ENCODE measurements at places on chromosomes 6 and 20.

GRCh38 chr6:128000363-128000762 is 99.5 kb upstream of the THEMIS start:
- no peak for DNase-seq

DNA sequence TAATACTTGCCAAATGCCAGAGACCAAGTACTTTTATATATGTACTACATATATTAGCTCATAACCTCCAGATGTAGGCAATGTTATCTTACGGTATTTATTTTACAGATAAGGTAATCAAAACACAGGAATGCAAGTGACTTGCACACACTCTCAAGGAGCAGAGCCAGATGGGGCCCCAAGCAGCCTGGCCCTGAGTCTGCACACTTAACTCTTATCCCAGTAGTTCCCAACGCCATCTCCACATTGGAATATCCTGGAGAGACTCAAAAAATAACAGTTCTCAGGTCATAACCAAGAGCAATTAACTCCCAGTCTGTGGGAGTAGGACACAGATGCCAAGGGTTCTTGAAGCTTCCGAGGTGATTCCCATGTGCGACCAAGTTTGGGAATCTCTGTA is 398.7 kb downstream of the PHF3 start:
- no peak for DNase-seq

DNA sequence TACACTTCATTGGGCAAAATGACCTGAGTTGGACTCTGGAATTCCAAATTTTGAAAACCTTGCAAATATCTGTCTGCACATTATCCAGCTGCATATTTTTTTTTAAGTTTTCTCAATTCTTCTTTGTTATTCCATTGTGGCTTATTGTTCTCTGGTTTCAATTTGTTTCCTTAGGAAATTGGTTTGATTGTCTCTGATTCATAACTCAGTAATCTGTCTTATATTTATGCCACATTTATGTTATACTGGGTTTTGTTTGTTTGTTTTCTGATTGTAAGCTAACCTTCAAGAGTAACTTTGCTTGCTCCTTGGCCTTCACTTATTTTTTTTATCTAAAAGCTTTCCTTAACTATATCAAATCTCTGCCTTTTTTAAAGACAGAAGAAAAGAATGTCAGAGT is 193.3 kb upstream of the PLCB4 start:
- no peak for DNase-seq

DNA sequence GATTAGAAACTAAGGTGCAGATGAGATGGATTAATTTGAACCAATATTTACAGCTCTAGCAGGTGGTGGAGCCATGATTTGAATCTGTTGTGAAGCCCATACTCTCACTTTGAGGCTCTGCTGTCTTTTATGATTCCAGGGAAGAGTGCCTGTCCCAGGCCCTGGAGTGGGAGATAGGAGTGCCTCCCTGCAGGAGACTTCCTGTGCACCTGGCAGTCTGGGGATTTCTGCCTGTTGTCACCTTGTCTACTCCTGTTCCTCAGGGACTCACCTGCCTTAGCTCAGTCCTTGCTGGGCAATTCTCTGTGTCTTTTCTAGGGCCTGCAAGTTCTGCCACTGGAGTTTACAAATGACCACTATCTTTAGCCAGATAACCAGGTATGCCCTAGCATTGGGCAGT is 46.3 kb downstream of the SCAND1 start:
- no peak for DNase-seq

GRCh38 chr6:26224940-26225847 is 138.0 kb downstream of the HFE start:
- no peak for DNase-seq

DNA sequence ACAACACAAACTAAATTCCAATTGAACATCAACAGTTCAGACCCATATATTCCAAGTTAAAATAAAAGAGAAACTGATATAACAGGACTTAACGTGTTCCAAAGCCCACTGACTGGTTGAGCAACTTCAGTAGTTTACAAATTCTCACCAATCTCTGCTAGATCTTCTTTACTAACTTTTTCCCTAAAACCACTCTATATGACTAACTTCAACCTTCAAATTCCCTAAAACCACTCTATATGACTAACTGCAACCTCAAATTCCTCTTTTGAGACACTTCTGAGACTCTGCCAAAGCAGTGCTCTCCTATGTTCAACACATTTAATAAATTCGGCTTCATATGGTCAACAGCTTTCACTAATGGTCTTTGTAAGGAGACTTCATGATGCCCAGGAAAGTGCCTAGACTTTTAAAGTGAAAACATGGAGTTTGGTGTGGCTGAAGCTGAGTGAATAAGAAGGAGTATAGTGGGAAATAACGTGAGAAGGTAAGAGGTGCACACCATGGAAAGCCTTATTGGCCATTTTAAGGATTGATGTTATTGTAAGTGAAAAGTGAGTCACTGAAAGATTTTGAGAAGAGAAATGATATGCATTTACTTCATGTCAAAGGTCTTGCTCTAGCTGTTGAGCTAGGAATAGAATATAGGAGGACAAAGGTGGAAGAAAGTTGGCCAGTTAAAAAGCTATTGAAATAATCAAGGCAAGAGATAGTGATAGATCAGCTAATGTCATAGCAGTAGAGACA is 134.0 kb upstream of the HCRTR2 start:
- DNase-seq: no peak

- DNase-seq: no peak
These were observed 21.1 kb upstream of the TMEM181 start for GRCh38 chr6:158538741-158539140.

GRCh38 chr20:24813496-24813895 is 135.6 kb upstream of the CST7 start:
- DNase-seq: no peak

DNA sequence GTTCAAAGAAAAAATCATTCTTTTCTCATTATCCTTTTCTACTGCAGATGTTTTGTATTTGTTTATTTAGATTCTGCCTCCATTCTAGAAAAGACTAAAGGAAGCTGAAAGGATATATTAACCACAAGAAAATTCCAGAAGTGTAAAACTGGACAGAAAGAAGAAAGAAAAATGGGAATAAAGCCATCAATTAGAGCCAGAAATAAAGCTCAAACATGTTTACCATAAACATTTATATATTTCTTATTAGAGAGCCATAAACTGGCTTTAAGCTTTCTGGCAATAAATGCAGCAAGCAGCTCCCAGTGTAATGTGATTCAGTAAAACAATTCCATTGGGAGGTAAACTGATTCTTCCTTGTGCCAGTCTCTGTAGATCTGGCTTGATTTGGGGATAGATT is 244.1 kb downstream of the PTPRK start:
- no peak for DNase-seq

- no peak for DNase-seq
These were observed 60.1 kb upstream of the TAGAP start for GRCh38 chr6:159104931-159105330.

- DNase-seq: no peak
These were observed 40.1 kb downstream of the NUP153 start for GRCh38 chr6:17666646-17667045.

GRCh38 chr6:107871016-107871415 is 46.9 kb upstream of the SCML4 start:
- no peak for DNase-seq
